ENCODE measurements at places on chromosomes 6 and 20.

GRCh38 chr6:128950864-128951263 is 67.9 kb downstream of the LAMA2 start:
- no peak for DNase-seq

GRCh38 chr6:130362128-130362527 is 3.7 kb upstream of the TMEM200A start:
- DNase-seq = no peak

DNA sequence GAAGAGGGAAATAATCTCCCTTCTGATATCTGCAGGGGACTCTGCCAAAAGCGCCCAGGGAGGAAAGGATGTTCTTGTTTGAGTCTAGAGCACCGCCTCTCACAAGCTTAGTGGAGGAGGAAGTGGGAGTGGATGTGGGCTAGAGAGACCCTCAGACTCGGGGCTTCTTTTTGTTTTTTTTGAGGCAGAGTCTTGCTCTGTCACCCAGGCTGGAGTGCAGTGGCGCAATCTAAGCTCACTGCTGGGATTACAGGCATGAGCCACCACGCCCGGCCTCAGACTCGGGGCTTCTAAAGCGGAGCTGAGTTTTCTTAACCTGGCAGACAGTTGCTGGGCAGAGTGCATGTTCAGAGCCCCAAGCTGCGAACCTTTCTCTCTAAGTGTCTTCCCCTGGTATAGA is 310.8 kb downstream of the BMP7 start:
- no peak for DNase-seq

GRCh38 chr6:72674842-72675241 is 53.0 kb downstream of the KCNQ5 start:
- DNase-seq = no peak

DNA sequence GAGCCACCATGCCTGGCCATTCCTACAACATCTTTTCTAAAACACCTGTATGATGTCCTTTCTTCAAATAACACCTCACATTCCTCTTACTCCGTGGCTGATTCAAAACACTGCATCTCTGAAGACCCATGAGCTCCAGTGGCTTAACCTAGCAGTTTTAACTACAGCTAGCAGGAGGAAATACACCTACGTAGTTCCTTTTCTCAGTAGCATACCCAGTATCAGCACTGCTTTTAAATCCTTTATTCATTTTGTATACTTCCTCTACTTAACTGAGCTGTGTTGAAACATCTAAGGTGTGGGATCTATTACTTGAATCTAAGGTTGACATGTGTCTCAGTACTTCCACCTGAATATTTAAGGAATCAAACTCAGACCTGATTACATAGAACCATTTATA is 113.6 kb upstream of the CCDC28A start:
- DNase-seq = no peak

- no peak for DNase-seq
Observed at GRCh38 chr6:167298127-167298526, 7.0 kb downstream of the UNC93A start.

DNA sequence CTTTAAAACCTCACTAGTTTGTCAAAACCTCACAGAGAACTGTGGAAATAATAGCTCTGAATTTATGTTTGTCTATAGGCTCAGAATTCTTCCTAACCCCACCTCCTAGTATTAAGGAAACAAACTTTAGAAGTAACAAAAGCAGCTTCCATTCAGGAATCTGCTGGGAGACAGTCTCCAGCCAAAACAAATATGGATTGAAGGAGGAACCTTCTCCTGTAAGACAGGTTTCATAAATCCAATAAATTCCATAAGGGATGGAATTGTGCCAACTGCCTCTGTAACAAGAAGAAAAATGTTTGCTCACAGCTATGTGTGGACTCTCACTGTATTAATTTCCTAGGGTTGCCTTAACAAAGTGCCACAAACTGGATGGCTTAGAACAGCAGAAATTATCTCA is 7.5 kb downstream of the SYCP2 start:
- DNase-seq = peak; percentile 34

GRCh38 chr20:2750491-2751251 is 49.8 kb downstream of the CPXM1 start:
- peak; percentile 44 for DNase-seq

GRCh38 chr20:33131949-33132473 is 35.9 kb upstream of the BPIFA2 start:
- DNase-seq = no peak

- peak; percentile 38 for DNase-seq
Observed at GRCh38 chr6:80338201-80338836, 231.8 kb downstream of the BCKDHB start.

- DNase-seq = no peak
Observed at GRCh38 chr6:44672086-44672485, 284.6 kb downstream of the CDC5L start.

DNA sequence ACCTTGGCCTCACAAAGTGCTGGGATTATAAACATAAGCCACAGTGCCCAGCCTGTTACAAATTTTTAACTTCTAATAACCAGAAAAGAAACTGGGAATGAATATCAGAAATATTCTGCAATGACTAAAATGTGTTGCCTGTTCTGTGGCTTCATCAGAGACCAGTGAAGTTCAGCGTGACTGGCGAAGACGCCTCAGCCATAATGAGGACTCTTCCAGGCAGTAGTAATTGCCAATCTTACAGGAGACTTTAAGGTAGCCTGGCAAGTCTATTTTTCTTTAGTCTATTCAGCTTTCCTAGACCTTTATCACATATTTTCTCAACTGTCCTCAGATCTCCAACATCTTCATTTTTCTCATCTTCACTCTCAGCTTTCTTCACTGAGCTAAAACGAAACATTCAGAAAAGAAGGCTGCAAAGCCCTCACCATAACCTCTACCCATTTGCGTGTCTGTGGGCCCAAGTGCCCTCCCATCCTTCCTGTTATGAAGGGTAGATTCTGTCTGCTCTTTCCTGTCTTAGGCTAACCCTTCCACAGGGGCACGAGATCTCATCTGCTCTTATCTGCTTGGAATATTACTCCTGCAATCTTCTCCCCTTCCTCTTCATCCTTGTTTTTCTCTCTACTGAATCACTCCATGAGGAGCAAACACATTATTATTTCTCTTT is 42.0 kb upstream of the OLIG3 start:
- no peak for DNase-seq

- DNase-seq = no peak
Observed at GRCh38 chr6:470051-470900, 78.7 kb downstream of the IRF4 start.

DNA sequence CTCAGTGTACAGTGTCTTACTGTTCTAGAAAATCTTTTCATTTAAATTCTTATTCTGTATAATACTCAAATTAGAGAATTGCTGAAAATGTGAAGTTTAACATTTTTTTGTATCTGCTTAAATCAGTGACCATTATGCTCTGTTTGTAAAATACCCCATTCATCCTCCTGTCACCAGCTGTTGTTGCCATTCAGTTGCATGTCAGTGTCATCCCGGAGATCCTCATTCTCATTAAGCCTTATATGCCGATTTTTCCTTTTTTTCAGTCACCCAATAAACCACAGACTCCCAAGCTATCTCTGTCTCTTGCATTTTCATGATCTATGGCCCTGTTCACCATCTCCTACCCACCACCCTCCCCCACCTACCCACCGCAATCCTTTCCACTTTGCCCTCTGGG is 20.4 kb downstream of the GTF2H5 start:
- no peak for DNase-seq

- DNase-seq = peak; percentile 91
Observed at GRCh38 chr6:42224222-42225028, 6.8 kb upstream of the MRPS10 start.

- DNase-seq = peak; percentile 80
Observed at GRCh38 chr6:84417260-84417659, 189.8 kb upstream of the CEP162 start.

DNA sequence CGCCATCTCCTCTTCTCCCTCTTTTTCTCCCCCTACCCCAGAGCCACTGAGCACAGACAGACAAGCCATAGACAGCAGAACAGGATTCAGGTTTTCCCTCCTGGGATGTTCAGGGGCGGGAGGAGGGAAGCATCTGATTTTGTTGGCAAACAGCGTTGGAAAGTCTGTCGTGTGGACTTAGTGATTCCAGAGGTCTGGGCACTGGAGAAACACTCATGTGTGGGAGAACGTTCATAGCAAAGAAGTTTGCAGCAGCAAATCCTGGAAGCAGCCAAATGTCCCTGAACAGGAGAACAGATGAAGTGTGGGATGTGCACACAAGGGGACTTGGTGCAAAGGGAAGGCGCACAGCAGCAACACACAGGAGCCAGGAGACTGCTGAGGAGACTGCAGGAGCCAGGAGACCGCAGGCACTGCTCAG is 264.1 kb upstream of the CDYL start:
- no peak for DNase-seq

- DNase-seq = no peak
Observed at GRCh38 chr6:65501045-65501444, 206.0 kb downstream of the EYS start.

- DNase-seq = no peak
Observed at GRCh38 chr6:160801418-160801817, 99.4 kb downstream of the PLG start.

DNA sequence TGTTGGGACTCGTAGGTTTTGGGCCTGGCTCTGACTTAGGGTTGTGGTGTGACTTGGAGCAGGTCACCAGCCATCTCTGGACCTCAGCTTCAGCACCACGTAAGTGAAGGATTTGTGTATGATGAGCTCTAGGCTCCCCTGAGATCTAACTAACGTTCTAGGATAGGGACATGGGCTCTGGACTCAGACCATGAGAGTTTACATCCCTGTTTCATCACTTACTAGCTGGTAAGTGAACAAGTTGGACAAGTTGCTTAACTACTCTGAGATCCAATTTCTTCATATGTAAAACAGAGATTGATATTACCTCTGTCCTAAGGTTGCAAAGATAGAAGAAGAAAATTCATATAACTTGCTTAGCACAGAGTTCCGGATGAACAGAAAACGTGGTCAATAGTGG is 20.3 kb upstream of the PNPLA1 start:
- DNase-seq = no peak

GRCh38 chr6:37077905-37078296 is 72.4 kb downstream of the FGD2 start:
- DNase-seq = peak; percentile 88

- DNase-seq = no peak
Observed at GRCh38 chr6:160278311-160278710, 19.7 kb upstream of the SLC22A2 start.

DNA sequence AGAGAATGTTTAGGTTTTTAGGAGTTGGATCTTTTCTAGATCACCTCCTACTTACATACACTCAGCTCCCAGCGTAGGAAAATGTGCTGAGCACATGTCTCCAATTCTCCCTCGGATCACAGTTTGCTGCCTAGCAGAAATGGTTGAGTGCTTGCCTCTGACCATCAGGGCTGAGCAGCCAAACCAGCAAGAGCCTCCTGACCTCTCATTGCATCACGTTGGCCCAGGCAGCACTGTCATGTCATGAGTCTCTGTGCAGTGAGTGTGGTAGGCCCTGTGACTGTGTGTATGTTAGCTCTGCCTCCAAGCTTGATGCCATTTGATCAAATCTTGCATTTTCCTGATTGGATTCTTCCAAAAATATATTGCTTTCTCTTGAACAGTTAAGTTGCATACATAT is 112.0 kb downstream of the LRRC1 start:
- DNase-seq = peak; percentile 20

DNA sequence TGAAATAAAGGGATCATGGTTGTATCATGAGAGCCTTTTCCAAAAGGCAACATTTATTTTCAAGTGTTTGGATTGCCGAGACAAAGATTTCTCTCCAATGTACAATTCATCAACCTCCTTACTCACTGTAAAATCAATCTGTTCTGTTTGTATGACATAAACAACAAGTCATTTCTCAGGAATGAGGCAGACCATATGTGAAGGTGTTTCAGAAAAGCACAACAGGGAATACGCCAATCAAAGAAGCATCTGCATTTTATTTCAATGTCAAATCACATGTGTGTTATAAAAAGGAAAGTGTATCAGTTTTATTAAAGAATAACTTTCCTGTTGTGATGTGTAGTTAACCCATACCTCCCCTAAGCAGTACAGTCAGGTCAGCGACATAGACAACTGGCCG is 653.7 kb downstream of the TFAP2A start:
- peak; percentile 40 for DNase-seq

DNA sequence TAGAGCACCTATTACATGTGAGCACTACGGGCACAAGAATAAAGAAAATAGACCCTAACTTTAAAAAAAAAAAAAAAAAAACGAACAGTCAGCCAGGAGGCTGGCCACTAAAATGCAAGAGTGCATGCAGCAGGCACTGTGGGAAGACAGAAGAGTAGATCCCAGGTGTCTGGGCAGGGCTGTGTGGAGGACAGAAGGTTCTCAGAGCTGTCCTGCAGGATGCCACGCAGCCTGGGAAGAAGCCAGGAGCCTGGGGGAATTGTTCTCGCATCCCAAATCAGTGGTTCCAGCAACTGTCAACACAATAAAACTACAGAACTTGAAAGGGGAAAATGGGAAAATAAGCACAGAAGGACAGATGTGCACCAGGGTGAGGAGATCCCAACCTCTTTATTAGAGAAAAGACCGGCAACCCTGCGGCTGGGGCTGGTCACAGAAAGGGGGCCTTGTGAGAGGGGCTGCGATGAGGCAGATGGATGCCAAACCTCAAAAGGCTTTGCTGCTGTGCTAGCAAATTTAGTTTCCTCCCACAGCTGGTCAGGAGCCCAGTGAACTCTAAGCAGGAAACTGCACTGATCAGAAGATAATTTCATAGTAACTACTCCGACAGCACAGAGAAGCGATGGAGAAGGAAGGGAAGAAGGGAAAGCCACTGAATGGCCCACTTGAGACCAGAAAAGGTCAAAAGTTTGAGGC is 30.9 kb downstream of the MAP3K5 start:
- no peak for DNase-seq

- DNase-seq = no peak
Observed at GRCh38 chr6:144075187-144075586, 20.2 kb downstream of the SF3B5 start.

- DNase-seq = no peak
Observed at GRCh38 chr6:159131709-159132108, 37.5 kb upstream of the FNDC1 start.

GRCh38 chr20:6994452-6994851 is 227.0 kb downstream of the BMP2 start:
- no peak for DNase-seq

DNA sequence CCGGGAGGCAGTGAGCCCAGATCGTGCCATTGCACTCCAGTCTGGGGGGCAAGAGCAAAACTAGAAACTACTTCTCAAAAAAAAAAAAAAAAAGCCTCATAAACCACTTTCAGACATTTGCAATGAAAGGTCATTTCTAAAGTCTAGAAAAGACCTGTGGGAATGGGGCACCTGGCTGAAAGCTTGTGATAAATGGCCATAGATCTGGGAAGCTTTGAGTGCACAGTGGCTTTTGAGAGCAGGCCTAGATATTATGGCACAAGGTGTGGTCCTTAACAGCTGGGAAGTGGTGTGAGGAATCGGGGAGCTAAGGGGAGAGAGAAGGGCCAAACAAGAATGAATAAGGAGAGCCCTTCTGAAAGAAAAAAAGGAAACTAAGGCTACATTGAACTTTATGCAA is 33.2 kb downstream of the ID4 start:
- DNase-seq = no peak

Data from EL (cell line).